Caudate nucleus (tissue), 63 donors: ENCODE measurements at places on chromosomes 3 and 15.

DNA sequence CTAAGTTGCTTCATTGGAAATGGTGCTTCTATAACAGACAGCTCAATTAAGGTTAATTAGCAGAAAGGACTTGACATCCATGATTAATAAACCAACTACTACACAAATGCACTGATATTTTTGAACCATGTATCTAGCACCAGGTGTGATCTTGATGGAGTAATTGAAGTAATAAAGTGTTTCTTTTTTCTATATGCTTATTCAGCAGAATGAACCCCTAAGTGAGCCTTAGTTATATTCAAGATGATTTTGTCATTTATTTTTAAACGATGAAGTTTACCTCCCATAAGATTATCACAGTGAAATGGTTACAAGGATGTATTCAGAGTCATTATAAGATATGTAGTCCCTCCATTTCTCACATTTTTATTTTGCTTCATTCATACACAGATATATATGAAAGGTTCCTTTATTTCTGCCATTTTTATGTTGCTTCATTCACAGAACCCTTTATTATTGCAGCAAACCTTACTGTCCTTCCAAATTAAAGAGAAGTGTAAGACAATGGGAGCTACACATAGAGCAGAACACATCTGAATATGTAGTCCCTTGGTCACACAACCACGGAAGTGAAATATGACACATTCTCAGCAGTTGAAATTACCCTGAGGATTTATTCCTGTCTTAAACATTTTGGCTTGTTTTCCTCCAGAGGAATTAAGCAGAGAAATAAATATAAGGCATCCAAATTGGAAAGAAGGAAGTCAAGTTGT lies 295.0 kb downstream of the RAP2B start:
- DNase-seq = no peak

GRCh38 chr15:41585127-41586047 lies 26.4 kb downstream of the TYRO3 start:
- DNase-seq = peak; percentile 13

DNA sequence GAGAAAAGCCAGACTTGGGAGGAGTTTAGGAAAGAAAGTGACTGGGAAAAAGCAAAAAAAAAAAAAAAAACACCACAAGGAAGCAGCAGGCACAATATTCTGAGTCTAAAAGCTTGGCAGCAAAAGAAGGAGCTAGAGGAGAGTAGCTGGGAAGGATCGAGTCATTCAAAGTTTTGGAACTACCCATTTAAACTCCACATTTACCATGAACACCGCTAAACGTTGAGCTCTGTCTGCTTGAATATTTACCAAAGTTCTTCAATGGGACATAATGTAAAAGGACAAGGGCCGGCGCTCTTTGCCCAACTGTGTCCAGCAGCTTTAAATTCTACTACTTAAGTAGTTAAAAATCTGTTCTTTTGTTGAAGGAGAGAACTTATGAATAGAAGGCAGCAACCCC lies 481.9 kb downstream of the FOXP1 start:
- no peak for DNase-seq

- DNase-seq = no peak
These were observed 122.1 kb downstream of the MEX3B start for GRCh38 chr15:81923561-81924350.
